Smooth muscle cell of trachea (primary cell): ENCODE measurements at places on chromosomes 6 and 20. TPM values are rescaled to one million over a fixed set of nuclear protein-coding genes. Genes with fewer than 3 reads are reported as not detected.

Gene MICB
- total RNA-seq: 8.4 and 10.5 TPM in 2 replicates

Gene NKAPL
- total RNA-seq: 0.73 and 2.2 TPM in 2 replicates

Gene BPIFB4
- not detected in 2 replicates for total RNA-seq

Gene C20orf144
- under 0.01 and 0.44 TPM in 2 replicates for total RNA-seq

Gene THEMIS
- not detected in 2 replicates for total RNA-seq

Gene TMEM170B
- 0.87 and 1.3 TPM in 2 replicates for total RNA-seq
